IMR-90 (cell line): ENCODE measurements at places on chromosomes 16 and 17. TPM values are rescaled to one million over a fixed set of nuclear protein-coding genes. Genes with fewer than 3 reads are reported as not detected.

- H3K27me3 ChIP-seq = no peaks in the 10 kb centered on the region
- no peaks in the 10 kb centered on the region for H3K4me1 ChIP-seq
- peaks cover 12% of the 10 kb centered on the region for H3K36me3 ChIP-seq
- no peak overlapping the region for H3K27ac ChIP-seq
- H3K4me3 ChIP-seq = no peak overlapping the region
Observed at GRCh38 chr16:27708651-27709050, 158.7 kb downstream of the KATNIP start.

- H3K36me3 ChIP-seq = peaks cover 9% of the 10 kb centered on the region; the same call in 1 of the 2 replicates
- no peak overlapping the region for H3K27ac ChIP-seq
- no peak for DNase-seq
- no peaks in the 10 kb centered on the region for H3K27me3 ChIP-seq
Observed at GRCh38 chr16:69107316-69107962, 2.0 kb downstream of the HAS3 start.

DNA sequence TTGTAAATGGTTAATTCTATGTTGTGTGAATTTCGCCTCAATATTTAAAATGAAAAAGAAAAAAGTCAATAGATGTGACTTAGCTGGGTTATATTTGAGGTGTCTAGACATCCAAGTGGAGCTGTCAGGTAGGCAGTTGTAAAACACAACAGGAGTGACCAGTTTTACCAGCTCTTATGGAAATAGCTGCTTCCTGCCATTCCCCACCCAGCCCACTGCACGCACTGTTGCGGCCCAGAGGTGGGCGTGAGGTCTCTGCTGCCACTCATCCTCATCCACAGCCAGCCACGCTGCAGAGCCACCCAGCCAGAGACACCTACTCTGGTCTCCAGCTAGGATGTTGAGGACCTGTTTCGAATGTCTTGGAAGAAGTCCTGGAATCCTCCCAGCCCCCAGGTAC lies 3.4 kb upstream of the CARD14 start:
- H3K27ac ChIP-seq = no peak overlapping the region
- H3K4me1 ChIP-seq = no peaks in the 10 kb centered on the region
- peaks cover 27% of the 10 kb centered on the region for H3K27me3 ChIP-seq
- H3K4me3 ChIP-seq = no peak overlapping the region
- H3K36me3 ChIP-seq = no peaks in the 10 kb centered on the region

DNA sequence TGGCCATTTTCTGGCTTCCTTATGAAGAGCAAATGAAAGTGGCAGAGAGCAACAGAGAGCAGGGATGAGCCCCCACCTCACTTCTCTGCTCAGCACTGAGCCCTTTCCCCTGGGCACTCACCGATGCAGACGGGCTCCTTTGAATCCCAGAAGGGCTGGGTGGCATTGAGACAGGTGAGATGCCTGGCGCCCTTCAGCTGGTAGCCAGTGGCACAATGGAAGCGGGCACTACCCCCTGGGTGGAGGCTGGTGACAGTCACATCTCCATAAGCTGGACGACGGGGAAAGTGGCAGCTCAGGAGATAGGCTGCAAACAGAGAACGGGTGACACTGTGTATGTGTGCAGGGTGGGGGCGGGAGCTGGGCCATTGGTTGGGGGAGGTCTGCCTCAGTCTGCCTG lies 12.5 kb upstream of the PHF12 start:
- DNase-seq = no peak
- H3K27me3 ChIP-seq = peaks cover 7% of the 10 kb centered on the region
- H3K27ac ChIP-seq = no peak overlapping the region
- peaks cover 4% of the 10 kb centered on the region; the same call in 1 of the 2 replicates for H3K4me1 ChIP-seq
- no peaks in the 10 kb centered on the region for H3K36me3 ChIP-seq
- no peak overlapping the region for H3K4me3 ChIP-seq

- H3K4me3 ChIP-seq = no peak overlapping the region
- no peaks in the 10 kb centered on the region for H3K4me1 ChIP-seq
- H3K36me3 ChIP-seq = no peaks in the 10 kb centered on the region
Observed at GRCh38 chr16:82709987-82710386, 83.2 kb downstream of the CDH13 start.

- H3K4me3 ChIP-seq = no peak overlapping the region
- peaks cover 43% of the 10 kb centered on the region for H3K4me1 ChIP-seq
- no peak for DNase-seq
Observed at GRCh38 chr16:84995663-84996062, 15.7 kb downstream of the ZDHHC7 start.

RAB37 gene
- total RNA-seq = not detected in 2 replicates

GRCh38 chr17:17959520-17960361 lies 12.5 kb downstream of the TOM1L2 start:
- no peaks in the 10 kb centered on the region for H3K27me3 ChIP-seq
- no peaks in the 10 kb centered on the region for H3K36me3 ChIP-seq
- peak overlapping the region; percentile 52 for H3K4me3 ChIP-seq
- peaks cover 16% of the 10 kb centered on the region for H3K4me1 ChIP-seq
- H3K27ac ChIP-seq = peak overlapping the region; percentile 65
- peak; percentile 69 for DNase-seq

DNA sequence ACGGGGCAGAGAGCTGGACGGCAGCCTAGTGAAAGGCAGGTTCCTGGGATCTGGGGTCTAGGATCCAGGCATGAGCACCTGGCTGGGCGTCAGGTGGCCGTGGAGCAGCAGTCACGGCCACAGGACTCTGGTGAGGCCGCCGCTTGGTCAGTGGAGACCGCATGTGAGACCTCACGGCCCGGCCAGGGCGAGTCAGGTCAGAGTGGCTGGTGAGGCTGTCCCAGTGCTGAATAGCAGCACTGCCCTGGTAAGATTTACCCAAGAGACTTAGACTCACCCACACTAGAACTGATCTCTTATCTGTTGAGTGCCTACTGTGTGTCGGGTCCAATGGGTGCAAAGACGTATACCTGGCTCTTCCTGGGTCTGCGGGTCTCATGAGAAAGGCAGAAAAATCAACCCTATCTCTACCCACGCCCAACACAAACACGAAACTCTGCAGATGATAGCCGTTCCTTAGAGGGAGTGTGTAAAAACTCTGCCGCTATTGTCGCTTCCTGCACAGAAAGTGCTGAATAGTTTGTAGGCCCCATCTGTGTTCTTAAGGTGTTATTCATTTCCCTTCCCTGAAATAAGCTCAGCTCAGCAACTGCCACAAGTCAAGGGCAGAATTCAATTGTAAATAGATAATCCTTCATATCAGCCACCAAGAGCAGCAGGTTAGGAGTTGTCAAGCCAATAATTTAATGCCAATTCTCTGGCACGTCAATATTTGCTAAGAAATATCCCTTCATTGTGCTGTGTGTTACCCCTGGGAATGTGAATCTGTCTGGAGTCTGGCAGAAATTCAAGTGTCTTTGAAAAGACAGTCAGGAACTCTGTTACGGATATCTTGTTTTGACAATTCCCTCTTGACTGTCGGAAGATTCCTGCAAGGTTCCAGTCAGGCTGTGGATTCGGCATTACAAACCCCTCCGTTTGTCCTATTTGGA lies 240.0 kb downstream of the NTN1 start:
- H3K36me3 ChIP-seq = no peaks in the 10 kb centered on the region
- no peak overlapping the region for H3K4me3 ChIP-seq
- H3K27me3 ChIP-seq = no peaks in the 10 kb centered on the region

KRTAP2-1 gene
- not detected in 2 replicates for total RNA-seq

DNA sequence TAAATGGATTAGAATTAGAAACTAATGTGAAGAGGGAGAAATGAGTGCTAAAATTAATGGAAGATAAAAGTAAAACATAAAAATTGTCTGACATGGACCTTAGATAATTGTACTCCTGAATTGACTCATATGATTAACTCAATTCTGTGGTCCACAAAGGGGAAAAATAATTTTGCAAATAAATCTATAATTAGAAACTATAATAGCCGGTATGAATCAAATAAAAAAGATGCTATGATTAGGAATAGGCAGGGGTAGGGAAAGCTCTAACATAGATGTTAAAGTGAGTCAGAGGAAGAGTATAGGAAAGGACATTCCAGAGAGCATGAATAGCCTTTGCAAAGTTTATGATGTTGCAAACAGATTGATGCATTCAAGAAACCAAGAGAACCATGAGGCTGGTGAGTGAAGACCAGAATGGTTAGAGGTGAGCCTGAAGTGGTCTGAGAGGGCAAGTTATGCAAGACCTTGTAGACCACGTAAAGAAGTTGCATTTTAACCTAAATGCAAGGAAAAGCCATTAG lies 262.1 kb upstream of the CA10 start:
- no peak for DNase-seq
- no peaks in the 10 kb centered on the region for H3K36me3 ChIP-seq
- no peaks in the 10 kb centered on the region for H3K4me1 ChIP-seq
- no peak overlapping the region for H3K4me3 ChIP-seq

SPIRE2 gene
- 0.56 and 0.72 TPM in 2 replicates for total RNA-seq

DNA sequence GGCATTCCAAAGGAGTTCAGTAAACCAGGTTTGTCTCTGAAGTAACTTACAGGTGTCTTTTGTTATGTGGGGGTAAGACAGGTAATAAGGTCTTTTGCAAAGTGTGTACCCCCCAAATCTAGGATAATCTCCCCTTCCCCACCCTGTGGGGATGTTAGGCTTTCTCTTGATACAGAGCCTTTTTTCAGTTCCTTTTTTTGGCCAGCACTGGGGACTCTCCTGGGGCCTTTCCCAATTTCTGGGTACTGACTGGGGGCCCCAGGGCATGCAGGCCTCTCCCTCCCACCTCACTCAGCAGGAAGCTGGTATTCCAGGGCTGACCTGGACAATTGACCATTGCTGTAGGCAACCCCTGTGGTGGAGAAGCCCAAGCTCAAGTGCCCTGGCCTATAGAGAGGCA lies 84.3 kb upstream of the IRX6 start:
- H3K4me3 ChIP-seq = no peak overlapping the region
- DNase-seq = no peak
- no peak overlapping the region for H3K27ac ChIP-seq
- no peaks in the 10 kb centered on the region for H3K27me3 ChIP-seq
- no peaks in the 10 kb centered on the region for H3K4me1 ChIP-seq
- no peaks in the 10 kb centered on the region for H3K36me3 ChIP-seq

GRCh38 chr17:6919158-6919557 lies 76.7 kb upstream of the ALOX12 start:
- H3K4me3 ChIP-seq = no peak overlapping the region
- H3K27me3 ChIP-seq = peaks cover 17% of the 10 kb centered on the region
- H3K27ac ChIP-seq = no peak overlapping the region
- no peaks in the 10 kb centered on the region for H3K4me1 ChIP-seq
- H3K36me3 ChIP-seq = no peaks in the 10 kb centered on the region
- no peak for DNase-seq

C17orf78 gene
- total RNA-seq = not detected in 2 replicates

HSPB9 gene
- total RNA-seq = not detected in 2 replicates

ERN2 gene
- 0.54 TPM in 1 of 2 replicates, not detected in the other for total RNA-seq

GRCh38 chr17:28983286-28984230 lies 22.3 kb downstream of the SEZ6 start:
- H3K4me1 ChIP-seq = no peaks in the 10 kb centered on the region
- peaks cover 85% of the 10 kb centered on the region for H3K27me3 ChIP-seq
- H3K27ac ChIP-seq = no peak overlapping the region
- H3K36me3 ChIP-seq = no peaks in the 10 kb centered on the region
- H3K4me3 ChIP-seq = no peak overlapping the region
- peak; percentile 11 for DNase-seq

DNA sequence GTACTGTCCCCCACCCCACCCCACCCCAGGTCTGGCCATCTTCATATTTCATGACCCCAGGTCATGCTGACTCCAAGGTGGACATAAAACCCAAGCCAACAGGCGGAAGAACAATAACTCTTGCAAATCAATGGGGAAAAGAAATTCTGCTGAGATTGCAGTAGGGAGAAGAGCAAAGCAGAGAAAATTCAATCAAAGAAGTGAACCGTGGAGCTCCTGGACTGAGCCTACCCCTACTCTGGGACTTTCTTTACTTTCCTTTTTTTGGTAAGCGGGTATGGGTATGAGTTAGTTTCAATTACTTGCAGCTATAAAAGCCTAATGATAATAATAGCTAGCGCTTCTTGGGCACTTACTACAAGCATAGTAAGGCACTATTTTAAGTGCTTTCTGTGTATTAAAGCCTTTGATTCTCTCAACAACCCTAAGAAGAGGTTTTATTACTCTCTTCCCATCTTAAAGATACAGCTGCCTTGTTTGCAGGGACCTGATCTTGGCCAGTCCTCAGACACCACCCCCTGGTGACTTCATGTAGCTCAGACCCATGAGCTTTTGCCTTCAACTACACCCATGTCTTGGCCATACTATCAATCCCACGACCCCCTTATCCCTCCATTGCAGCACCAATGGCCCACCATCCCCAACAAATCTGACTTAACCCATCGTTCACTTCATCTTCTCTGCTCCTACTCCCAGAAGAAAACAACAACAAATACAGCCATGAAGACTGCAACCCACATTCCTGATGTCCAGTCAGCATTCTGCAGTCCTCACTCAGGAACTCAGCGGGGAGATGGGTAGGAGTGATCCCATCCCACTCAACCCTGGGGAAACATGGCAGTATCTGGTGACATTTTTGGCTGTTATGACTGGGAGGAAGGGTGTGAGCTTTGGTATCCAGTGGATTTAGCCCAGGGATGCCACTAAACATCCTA lies 4.4 kb downstream of the GGA2 start:
- no peak overlapping the region for H3K27ac ChIP-seq
- peaks cover 15% of the 10 kb centered on the region for H3K4me1 ChIP-seq
- peaks cover 2% of the 10 kb centered on the region; the same call in 1 of the 2 replicates for H3K36me3 ChIP-seq
- no peak for DNase-seq
- H3K27me3 ChIP-seq = no peaks in the 10 kb centered on the region

GRCh38 chr17:55588446-55589242 lies 77.4 kb upstream of the SMIM36 start:
- H3K4me1 ChIP-seq = peaks cover 18% of the 10 kb centered on the region
- H3K4me3 ChIP-seq = no peak overlapping the region
- peak overlapping the region; percentile 94; the same call in 1 of the 2 replicates for H3K27ac ChIP-seq

KRT33A gene
- total RNA-seq = not detected in 2 replicates

GRCh38 chr16:76222087-76222486 lies 55.1 kb upstream of the CNTNAP4 start:
- no peaks in the 10 kb centered on the region for H3K36me3 ChIP-seq
- no peak for DNase-seq
- H3K27ac ChIP-seq = no peak overlapping the region
- no peaks in the 10 kb centered on the region for H3K27me3 ChIP-seq

TNFAIP1 gene
- 45.3 and 49.1 TPM in 2 replicates for total RNA-seq

- no peaks in the 10 kb centered on the region for H3K36me3 ChIP-seq
- no peak overlapping the region for H3K4me3 ChIP-seq
- H3K27ac ChIP-seq = peak overlapping the region; percentile 53; the same call in 1 of the 2 replicates
- H3K4me1 ChIP-seq = peaks cover 16% of the 10 kb centered on the region
- no peaks in the 10 kb centered on the region for H3K27me3 ChIP-seq
- DNase-seq = no peak
Observed at GRCh38 chr17:83012200-83012785, 67.1 kb upstream of the METRNL start.

- H3K36me3 ChIP-seq = no peaks in the 10 kb centered on the region
- H3K4me3 ChIP-seq = peak overlapping the region; percentile 42
- H3K27me3 ChIP-seq = no peaks in the 10 kb centered on the region
- peak; percentile 93 for DNase-seq
Observed at GRCh38 chr17:67528751-67529436, 151.8 kb downstream of the PITPNC1 start.

TMEM235 gene
- total RNA-seq = not detected in 2 replicates
